ENCODE measurements at places on chromosomes 7 and 10.
A peak's percentile ranks its signal among the peaks of the same experiment; 100 is the strongest.

DNA sequence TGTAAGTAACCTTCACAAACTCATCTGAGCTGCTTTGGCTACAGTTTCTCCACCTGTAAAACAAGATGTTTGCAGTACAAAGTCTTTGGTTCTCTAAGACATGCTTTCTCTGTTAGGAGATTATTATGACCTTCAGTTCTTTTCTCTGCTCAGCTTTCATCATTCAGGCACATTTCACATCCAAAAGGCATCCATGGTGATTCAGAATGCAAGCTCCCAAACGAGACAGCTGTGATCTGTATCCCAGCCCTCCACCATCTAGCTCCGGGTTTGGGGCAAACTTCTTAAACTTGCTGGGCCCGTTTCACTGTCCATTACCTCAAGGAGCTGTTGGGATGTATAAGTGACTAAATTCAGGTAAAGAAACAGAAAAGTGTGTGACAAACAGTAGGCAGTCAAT, 95.8 kb upstream of the COL1A2 start:
- DNase-seq = no peak

DNA sequence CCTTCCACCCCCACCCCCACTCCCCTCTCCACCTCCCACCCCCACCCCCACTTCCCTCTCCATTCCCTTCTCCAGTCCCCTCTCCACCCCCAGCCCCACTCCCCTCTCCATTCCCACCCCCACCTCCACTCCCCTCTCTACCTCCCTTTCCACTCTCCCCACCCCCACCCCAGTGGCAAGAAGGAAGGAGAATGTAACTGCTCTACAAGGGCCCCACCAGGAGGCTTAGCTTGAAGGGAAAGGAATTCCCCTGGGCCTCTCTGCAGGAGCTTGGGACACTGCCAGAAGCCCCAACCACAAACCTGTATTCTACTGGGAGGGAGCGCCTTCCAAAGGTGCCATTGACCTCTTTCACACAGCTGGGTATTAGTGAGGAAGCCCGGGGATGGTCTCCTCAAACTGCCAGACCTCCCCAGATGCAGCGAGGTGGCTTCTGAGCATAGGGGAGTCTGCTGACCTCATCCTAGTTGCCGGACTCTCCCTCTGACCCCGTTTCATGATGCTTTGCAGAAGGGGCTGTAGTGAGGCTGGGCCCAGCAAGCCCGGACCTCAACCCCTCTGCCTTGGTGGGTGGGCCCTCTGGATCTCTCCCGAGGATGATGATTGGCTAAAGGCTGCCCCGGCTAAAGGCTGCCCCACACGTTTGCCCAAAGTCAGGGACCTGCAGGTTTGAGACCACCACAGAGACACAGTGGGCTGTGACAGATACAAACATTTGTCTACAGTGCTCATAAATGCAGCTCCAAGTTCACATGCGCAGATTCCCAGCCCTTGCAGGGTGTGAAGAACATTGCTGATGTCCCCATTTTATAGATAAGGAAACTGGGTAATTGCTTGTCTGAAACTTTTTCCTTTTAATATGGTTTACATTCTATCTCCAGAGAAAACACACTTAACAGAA, 2.9 kb downstream of the DEPP1 start:
- no peak for DNase-seq

- DNase-seq = no peak
These were observed 237.8 kb downstream of the SEMA3E start for GRCh38 chr7:83410989-83411591.

GRCh38 chr7:138887085-138887710, 89.2 kb upstream of the ATP6V0A4 start:
- no peak for DNase-seq

DNA sequence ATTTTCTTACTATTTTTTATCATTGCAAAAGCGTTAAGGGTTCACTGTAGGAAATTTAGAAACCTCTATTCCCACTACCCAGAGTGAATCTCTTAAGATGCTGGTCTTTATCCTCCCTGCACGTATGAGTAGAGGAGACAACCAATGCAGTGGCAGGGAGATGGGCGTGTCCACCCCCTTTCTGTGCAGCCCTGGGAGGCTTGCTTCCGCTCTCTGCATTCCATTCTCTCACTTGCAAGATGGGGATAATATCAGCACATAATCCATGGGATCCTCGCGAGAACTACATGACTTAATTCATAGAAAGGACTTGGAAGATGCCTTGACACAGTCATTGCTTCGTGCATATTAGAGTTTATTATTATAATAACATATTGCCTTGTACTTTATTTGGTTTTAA, 196.2 kb downstream of the KLF6 start:
- DNase-seq = no peak

DNA sequence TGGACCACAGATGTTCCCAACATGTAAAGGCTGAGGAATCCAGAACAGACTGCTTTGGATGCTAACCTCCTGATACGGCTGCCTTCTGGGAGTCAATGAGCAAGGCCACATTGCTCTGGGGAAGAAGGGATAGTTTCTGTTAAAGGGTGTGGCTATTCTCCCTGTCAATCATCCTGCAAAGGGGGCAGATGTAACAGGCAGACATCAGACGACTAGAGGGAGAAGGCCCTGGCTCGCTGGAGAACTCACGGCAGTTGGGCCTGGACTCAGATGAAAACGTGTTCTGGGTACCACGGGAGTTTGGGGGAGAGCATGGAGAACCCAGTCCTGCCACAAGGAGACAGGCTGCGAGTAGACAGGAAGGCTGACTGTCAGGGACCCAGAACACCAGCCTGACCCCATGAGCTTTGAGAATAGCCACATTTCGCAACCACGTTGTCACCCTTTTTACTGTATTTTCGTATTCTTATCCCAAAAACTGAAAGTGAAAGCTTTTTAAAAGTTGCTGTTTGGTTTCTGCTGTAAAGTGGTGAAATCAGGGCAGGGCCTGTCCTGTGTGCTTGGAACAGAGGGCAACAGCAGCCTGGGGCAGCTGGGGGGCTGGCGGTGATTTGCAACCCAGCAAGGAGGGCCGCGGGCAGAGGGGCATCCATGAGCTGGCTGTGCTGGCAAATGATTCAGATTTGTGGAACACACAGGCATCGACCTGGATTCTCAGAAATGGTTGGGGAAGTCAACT, 95.3 kb downstream of the MYOF start:
- DNase-seq = no peak

DNA sequence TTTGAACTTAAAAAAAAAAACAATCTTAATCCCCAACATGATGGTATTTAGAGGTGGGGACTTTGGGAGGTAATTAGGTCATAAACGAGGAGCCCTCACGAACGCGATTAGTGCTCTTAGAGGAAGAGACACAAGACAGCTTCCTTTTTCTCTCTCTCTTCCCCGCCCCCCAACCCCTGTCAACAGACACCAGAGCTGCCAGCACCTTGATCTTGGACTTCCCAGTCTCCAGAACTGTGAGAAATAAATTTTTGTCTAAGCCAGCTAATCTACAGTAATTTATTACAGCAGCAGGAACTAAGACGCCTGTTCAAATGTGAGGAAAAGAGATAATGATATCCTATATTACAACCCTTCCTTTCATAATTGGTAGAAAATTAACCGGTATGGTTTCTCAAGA, 40.1 kb downstream of the RELN start:
- DNase-seq = no peak

- no peak for DNase-seq
These were observed 57.1 kb upstream of the KCTD7 start for GRCh38 chr7:66571568-66571967.

DNA sequence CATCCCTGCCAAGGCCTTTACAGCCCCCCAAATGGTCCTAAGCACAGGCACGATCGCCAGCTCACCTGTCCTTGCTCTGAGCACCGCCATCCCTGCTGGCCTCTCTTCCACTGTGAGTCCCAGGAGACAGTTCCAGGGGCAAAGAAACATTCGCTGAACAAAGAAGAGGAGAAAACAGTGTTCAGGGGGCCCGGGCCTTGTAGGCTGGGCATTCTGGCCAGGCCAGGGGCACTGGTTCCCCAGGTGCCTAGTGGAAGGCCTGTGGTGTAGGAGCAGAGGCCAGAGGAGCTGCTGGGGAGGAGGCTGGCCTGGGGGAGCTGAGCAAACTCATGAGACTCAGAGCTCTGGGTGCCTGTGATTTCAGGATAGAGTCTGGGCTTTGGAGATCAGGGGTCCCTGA, 22.6 kb downstream of the AQP1 start:
- DNase-seq = no peak

- DNase-seq = no peak
These were observed 131.1 kb downstream of the ELAPOR2 start for GRCh38 chr7:86928308-86928707.

GRCh38 chr10:32256613-32257437, 90.1 kb downstream of the EPC1 start:
- peak; percentile 85 for DNase-seq

DNA sequence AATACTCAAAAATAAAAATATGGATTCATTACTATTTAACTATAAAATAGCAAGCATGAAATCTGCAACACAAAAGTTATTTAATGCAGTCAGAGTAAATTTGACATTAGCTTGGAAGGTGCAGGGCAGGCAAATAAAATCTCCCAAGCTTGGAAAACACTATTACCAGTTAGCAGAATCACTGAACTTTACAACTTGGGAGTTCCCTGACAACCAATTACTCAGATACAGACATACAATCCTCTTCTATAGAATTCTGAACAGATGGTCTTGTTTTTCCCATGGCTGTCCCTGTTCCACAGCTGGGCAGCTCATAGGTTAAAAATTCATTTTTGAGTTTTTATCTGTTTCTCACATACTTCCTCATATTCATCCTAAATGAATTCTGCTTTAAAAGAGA, 1002.6 kb downstream of the SORCS3 start:
- DNase-seq = no peak

- no peak for DNase-seq
These were observed 952 bp downstream of the DIP2C start for GRCh38 chr10:688312-689120.

DNA sequence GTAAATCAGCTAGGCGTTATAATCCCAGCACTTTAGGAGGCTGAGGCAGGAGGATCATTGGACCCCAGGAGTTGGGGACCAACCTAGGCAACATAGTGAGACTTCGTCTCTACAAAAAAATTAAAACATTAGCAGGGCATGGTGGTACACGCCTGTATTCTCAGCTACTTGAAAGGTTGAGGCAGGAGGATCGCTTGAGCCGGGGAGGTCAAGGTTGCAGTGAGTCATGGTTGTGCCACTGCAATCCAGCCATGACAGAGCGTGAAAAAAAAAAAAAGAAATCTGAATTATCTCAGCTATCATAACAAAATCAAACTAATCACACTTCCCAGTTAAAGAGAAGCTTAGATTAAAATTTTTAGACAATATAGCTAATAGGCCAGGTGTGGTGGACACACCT, 35.3 kb downstream of the ATAD1 start:
- DNase-seq = no peak

DNA sequence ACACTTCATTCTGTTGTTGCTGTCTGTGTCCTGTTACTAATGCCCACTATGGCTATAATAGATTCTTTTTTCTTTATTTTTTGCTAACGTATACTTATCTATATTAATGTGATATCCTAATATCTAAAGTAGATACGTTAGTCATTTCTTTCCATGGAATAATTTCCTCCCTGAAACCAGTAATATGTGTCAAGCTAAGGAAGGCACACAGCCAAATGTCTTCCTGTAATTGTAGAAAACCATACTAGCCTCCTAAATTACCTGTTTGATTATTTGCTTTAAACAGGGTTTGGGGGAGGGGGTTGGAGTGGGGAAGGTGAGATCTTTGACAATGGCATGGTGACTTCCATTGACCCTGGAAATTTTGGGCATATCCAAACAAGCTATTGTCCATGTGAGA, 56.4 kb downstream of the THNSL1 start:
- DNase-seq = no peak

DNA sequence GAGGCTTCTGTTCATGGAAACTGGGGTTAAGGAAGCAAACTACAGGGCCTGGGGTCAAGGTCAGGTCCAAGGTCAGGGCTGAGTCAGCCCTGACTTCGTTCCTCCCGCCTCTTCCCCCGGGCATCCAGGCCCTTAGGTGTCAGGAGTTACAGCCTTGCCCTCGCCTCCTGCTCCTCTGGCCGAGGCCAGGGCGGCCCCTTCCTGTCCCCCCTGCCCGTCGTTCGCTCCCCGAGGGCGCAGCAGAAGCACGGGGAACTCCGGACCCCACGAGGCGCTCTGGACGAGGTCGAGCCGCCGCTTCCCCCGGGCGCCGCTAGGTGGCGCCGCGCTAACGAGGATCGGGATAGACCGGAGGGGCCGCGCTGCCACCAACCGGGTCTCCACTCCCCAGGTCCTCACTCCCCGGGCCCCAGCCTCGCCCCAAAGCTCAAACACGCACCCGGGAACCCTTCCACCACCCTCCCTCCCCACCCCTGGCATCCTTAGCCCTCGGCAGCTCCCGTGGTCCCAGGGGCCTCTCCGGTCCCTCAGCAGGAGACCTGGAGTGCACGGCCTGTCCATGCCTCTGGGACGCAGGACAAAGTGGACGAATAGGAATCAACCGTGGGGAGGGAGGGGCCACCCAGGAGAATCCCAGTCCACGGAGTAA, 59.2 kb upstream of the MYL10 start:
- peak; percentile 67 for DNase-seq

DNA sequence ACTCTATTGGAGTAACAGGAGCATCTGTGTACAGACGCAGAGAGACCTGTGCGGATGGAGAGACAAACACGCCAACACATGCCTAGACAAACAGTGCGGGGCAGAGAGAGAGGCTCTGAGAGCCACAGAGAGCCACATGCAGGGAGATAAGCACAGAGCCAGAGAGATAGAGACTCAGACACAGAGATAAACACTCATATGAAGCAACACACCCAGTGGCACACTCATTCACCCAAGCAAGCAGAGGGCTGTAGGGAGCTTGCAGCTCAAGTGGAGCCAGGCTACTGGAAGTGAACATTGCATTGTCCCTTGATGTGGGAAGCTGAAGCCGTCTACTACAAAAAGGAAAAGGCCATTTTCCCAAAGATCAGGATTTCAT, 46.6 kb upstream of the PODXL start:
- no peak for DNase-seq

GRCh38 chr7:44293561-44294324, 31.7 kb downstream of the CAMK2B start:
- DNase-seq = no peak

- DNase-seq = no peak
These were observed at the start of gene SEMA3C for GRCh38 chr7:80918909-80919721. Gene SEMA3C (minus strand): TSS chr7:80919051. CDS start chr7:80916781, 2,270 bp downstream.

DNA sequence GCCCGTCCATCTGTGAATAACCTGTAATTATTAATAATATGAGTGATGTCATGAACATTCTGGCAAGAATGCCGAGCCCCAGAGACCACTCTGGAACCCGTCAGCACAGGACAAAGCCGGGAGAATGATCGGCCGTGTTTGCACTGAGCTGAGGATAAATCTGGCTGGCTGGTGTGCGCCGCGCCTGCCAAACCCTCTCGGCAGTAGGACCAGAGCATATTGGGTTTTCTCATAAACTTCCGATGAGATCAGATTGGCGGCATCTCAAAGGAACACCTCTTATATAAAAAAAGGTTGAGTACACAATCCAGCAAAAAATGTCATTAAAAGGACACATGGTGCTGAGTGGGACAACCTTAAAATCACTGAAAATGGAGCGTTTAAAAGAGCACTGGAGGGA, 296.0 kb upstream of the MKI67 start:
- DNase-seq = no peak

GRCh38 chr10:14624600-14624999, 150.1 kb downstream of the FAM107B start:
- DNase-seq = no peak

Measured in CD4-positive, CD25-positive, alpha-beta regulatory T cell (primary cell).